ENCODE measurements at places on chromosomes 2 and 18.

- DNase-seq, result no peak
Measured at GRCh38 chr2:96427917-96428316, 77.2 kb downstream of the NEURL3 start.

DNA sequence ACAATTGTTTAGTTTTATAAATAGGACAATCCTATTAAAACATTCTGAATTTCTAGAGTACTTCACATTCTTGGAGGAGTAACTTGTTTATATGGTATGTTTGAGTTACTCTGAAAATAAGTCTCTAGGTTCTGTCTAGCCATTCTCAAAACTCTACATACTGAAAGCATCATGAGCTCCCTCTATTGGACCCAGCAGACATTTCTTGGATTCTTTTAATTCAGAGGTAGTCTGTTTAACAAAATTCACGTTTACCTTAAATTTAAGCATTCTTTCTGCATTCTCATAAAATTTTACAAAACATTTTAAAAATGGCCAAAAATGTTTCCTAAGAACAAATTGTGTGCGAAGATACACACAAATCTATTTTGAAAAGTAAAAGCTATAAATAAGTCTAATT is 15.3 kb downstream of the SP9 start:
- no peak for DNase-seq

DNA sequence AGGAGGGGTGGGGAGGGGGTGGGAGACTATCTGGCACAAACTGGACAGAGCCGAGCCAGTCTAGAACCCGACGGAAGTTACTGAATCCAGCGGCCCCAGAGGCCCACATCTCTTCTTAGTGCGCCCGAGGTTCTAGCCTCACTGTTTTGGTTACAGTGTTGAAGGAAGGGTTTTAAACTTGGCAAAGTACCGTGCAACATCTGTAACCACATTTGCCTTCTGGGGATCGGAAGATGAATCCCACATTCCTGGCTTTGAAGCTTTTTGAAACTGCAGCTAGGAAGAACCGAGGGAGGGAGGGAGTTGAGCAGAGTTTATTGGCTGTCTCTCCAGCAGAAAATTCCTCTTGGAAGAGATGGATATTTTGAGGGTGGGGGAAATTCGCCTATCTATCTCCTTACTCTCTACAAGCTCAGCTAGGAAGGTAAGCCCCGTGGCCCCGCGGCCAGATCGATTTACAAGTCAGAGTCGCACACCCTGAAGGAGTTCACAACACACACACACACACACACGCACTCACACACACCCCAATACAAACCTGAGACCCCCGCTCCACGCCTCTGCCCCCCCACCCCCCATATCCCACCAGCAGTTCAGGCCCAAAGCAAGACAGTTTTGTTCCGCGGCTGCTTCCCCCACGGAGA is 1.0 kb downstream of the ACVR1 start:
- no peak for DNase-seq

DNA sequence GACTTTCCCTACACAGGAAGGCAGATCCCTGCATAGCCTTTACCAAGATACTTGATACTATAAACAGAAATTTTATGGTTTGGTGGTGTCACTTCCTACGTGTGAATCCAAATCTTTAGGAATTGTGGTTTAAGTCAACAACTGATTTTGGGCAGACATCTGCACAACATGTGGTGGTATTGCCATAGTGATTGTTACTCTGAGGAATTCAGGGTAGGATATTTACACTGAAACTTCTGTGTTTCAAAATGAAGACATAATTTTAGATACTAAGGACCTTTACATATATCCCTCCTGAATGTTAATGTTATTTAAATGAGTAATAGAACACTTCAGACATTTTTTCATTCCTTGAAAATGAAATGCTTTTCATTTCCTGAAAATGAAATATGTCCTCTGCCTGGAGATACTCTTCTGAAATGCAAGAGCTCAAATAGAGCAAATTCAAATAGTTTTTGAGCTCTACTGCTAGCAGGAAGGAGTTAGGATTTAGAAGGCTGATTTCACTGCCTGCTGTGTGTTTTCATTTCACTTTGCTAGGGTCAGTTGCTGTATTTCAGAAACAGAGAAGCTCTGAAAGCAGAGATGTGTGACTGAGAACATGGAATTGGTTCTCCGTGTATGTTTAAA is 77.2 kb downstream of the MDH1 start:
- no peak for DNase-seq

DNA sequence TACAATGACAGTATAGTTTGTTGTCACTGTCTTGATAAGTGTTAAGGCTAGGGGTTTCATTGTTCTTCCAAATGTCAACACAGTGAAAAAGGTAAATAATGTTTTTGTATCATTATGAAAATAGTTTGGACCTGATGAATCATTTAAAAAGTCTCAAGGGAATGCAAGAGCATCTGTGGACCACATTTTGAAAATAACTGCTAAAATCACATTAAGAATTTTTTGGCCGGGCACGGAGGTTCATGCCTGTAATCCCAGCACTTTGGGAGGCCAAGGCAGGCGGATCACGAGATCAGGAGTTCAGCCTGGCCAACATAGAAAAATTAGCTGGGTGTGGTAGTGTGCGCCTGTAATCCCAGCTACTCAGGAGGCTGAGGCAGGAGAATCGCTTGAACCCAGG is 10.3 kb downstream of the SCN1A start:
- DNase-seq, result no peak

GRCh38 chr18:70324897-70325296 is 36.1 kb downstream of the SOCS6 start:
- no peak for DNase-seq

- DNase-seq, result no peak
Measured at GRCh38 chr18:26386002-26386401, 159.8 kb downstream of the TAF4B start.

DNA sequence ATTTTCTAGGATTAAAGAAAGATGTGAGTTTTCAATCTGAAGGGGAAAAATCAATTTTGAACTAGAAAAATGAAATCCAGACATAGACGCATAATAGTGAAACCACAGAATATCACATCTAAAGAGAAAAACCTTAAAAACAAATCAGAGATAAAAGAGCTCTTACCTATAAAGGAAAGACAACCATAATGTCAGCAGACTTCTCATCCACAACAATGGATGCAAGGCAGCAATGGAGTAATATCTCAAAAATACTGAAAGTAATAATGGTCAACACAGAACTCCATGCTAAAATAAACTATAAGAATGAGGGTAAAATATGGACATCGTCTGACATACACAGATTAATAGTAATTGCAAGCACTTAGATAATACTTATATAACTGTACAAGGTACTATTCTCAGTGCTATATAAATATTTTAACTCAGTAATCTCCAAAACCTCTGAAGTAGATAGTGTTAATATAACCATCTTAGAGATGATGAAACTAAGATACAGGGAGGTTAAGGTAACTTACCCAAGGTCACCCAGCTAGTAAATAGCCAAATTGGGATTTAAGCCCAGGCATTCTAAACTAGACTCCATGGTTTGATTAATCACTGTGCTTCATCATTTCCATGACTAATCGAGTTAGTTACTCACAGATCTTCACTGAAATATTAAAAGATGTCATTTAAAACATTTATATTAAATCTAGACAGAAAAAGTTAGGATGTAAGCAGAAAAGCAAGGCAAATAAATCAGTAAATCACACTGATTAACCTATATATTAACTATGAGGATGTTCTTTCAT is 89.4 kb upstream of the SPTBN1 start:
- DNase-seq, result no peak

DNA sequence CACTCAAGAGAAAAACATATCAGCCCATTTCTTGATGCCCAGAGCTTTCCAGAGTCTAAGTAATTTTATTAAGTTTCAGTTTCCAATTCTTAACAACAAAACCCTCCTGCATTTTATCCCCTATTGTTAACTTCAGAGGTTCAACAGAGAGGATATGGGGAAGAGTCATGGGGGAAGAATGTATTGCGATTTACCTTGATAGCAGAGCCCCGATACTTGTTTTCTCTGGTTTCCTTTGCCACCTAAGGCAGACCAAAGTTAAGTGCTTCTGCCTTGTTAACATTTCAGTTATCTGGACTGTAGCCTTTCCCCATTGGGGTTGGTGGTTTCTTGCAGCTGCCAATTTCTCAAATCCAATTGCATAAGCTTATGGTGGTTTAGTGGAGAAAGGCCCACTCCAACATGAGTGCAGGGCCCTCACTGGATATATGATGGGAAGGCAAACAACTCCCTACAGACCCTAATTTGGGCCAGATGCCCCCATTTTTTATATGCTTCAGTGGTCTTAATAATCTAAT is 82.0 kb upstream of the ITGB6 start:
- no peak for DNase-seq

Measured in stimulated activated CD4-positive, alpha-beta T cell treated with anti-CD3 and anti-CD28 coated beads, Interleukin-1b, Interleukin-23, amount 100 ng/mL, for 1 hour (primary cell).